ENCODE measurements at places on chromosomes 13 and 19. TPM values are rescaled to one million over a fixed set of nuclear protein-coding genes. Genes with fewer than 3 reads are reported as not detected.

Gene LYPD5
- total RNA-seq: 2.1 TPM

Gene MUC16
- total RNA-seq: not detected

Gene TSKS
- total RNA-seq: 0.52 TPM

Gene PLEKHG2
- total RNA-seq: 35.1 TPM

Gene REX1BD
- 34.7 TPM for total RNA-seq

Gene FOXA3
- total RNA-seq: not detected

Gene CCDC169
- 1.6 TPM for total RNA-seq

Gene CEACAM8
- not detected for total RNA-seq

Gene IGFL1
- total RNA-seq: not detected

Gene SWSAP1
- 0.65 TPM for total RNA-seq

Gene ZNF560
- 0.33 TPM for total RNA-seq

Gene IL4I1
- 0.23 TPM for total RNA-seq

Gene TEX26
- total RNA-seq: not detected

Gene RASIP1
- 0.52 TPM for total RNA-seq

Gene PSG6
- total RNA-seq: not detected

Gene CEACAM20
- not detected for total RNA-seq
